ENCODE measurements at places on chromosomes 1 and 21.
A peak's percentile ranks its signal among the peaks of the same experiment; 100 is the strongest.

DNA sequence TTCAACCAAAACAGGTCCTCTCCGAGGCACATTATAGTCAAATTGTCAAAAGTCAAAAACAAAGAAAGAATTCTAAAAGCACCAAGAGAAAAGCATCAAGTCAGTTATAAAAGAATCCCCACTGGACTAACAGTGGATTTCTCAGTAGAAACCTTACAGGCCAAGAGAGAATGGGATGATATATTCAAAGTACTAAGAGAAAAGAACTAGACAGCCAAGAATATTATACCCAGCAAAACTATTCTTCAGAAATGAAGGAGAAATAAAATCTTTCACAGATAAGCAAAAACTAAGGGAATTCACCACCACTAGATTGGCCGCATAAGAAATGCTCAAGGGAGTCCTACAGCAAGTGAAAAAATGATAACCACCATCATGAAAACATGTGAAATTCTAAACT, 16.1 kb downstream of the OLFML3 start:
- DNase-seq, result no peak

DNA sequence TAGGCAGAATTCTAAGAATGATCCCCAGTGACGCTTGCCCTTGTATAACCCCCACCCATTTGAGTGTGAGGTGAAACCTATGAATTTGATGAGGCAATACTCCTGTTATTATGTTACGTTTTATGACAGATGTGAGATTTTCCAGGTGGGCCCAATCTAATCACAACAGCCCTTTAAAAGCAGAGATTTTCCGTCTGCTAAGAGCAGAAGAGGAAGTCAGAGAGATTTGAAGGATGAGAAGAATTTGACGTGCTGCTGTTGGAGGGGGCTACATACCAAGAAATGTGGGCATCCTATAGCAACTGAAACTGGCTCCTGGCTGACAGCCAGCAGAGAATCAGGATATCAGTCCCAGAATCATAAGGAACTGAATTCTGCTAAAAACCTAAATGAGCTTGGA, 2.4 kb upstream of the SLC19A2 start:
- DNase-seq, result no peak

DNA sequence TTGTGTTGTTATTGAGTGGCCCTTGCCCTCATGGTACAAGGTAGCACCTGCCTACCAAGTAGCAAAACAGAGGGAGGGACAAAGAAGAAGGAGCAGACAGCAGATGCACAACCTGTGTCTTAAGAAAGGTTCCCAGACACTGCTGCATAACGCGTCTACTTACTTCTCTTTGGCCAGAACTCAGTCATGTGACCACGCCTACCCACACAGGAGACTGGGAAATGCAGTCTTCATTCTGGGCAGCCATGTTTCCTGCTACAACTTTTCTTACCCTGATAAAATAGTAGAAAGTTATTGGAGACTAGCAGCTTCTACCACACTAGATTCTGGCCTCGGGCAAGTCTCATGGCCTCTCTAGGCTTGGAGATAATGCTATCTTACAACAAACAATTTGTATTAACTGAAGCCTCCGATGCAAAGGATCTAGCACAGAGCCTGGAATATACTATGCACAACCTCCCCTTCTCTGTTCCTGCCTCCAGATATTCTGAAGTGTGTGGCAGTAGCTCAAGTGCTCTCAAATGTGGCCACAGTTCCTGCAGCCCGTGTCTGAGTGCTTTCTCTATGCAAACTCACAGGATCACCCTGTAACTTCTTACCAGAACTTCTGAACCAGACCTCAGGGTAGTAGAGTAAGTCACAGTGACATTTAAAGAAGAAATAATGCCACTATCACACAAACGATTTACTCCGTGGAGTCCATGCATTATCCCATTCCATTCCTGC, 34.1 kb upstream of the BTG2 start:
- peak; percentile 67 for DNase-seq

GRCh38 chr1:227215863-227216510, 102.3 kb downstream of the CDC42BPA start:
- DNase-seq, result no peak

DNA sequence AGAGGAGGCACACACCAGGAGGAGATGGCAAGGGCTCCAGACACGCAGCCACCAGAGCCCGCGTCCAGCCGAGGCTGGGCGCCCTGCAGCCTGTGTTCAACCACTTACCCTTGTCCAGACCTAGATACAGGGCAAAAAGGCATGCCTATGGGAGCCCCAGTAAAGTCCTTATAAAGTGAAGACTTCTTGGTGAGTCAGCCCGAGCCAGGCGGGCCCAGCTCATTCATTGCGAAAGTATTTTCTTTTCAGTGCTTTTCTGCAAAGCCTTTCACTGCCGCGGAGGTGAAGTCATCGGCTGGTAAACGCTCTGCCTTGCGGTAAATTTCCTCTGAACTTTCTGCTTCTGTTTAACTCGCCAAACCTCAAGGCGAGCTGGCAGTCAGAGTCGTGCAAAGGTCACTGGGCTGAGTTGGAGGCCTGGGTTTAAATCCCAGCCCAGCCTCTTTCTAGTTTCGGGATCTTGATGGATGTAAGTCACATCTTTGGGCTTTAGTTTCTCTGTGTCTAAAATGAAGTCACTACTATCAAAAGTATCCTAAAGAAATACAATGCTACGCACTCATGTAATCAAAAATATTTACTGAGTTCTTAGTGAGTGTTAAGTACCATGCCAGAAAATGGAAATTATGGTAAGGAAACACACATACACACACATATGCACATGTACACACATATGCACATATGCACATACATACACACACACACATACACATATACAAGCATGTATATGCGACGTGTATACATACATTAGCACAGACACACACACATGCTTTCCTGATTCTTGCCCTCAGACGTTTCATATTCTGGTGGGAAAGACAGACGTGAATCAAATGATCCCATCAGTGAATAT, 54.7 kb upstream of the IFFO2 start:
- DNase-seq, result peak; percentile 74

DNA sequence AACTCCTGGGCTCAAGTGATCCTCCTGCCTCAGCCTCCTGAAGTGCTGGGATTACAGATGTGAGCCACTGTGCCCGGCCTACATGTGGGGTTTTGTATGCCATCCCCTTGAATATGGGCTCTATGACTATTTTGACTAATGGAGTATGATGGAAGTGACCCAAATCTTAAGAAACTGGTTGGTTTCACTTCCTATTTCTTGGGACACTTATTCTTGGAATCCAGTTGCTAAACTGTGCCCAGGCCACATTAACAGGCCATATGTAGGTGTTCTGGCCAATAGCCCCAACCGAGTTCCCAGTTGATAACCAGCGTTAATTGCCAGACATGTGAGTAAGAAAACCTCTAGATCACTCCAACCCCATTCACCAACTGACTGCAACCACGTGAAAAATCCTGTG, 36.3 kb upstream of the CLIC4 start:
- no peak for DNase-seq

DNA sequence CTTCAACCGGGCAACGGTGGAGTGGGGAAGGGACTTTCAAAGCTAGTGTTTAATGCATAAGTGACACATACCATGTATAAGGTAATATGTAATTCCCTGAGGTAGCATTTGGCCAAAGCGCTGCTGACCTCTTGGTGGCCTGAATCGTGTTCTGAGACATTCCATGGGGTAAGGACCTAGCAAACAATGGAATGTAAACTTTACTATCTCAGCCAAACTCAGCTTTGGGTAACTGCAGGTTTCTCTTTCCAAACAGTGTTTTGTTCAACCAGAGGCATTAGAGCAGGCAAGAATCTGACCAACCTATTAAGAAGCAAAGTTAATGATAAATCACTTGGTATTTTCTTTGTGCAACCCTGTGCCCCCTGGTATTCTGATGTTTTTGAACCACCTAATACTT, 22.0 kb downstream of the TGFB2 start:
- no peak for DNase-seq

DNA sequence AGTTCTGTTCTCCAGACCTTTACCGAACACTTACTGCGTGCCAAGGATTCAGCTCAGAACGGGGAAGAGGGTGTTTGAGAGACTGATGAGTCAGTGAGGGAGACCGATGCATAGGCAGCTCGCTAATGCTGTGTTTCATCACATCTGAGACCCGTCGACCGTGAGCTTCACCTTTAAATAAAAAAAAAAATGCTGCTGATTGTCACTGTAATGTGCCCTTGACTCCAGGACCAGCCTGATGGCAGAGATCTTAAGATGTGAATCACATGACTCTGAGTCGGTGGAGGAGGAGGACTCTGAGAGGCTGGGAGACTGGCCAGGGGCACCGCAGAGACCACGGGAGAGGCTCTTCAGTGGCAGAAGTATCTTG, 28.8 kb downstream of the SPSB1 start:
- no peak for DNase-seq

- DNase-seq, result no peak
These were observed 3.7 kb downstream of the ATF3 start for GRCh38 chr1:212612041-212612961.

DNA sequence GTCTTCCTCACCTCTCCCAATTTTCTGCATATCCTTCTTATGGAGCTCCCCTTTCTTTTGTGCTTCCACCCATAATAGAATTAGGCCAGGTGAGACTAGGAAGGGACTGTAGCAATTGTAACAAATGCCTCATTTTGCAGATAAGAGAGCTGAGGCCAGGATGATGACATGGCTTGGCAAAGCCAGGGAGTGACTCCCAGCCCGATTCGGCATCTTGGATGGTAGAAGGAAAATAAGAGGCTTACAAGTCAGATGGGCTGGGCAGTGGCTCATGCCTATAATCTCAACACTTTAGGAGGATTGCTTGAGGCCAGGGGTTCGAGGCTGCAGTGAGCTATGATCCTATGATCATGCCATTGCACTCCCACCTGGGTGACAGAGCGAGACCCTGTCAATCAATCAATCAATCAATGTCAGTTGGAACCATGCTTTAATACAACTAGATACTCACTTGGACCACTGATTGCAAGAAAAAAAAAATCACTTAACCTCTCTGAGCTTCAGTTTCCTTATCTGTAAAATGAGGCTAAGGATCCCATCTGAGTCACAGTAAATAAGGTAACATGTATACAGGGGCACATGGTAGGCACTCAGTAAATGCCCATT, 51.6 kb downstream of the PLEKHA6 start:
- no peak for DNase-seq

- DNase-seq, result no peak
These were observed 73.0 kb downstream of the GLIS1 start for GRCh38 chr1:53665996-53666395.

GRCh38 chr21:14401217-14401616, 18.3 kb upstream of the HSPA13 start:
- no peak for DNase-seq

DNA sequence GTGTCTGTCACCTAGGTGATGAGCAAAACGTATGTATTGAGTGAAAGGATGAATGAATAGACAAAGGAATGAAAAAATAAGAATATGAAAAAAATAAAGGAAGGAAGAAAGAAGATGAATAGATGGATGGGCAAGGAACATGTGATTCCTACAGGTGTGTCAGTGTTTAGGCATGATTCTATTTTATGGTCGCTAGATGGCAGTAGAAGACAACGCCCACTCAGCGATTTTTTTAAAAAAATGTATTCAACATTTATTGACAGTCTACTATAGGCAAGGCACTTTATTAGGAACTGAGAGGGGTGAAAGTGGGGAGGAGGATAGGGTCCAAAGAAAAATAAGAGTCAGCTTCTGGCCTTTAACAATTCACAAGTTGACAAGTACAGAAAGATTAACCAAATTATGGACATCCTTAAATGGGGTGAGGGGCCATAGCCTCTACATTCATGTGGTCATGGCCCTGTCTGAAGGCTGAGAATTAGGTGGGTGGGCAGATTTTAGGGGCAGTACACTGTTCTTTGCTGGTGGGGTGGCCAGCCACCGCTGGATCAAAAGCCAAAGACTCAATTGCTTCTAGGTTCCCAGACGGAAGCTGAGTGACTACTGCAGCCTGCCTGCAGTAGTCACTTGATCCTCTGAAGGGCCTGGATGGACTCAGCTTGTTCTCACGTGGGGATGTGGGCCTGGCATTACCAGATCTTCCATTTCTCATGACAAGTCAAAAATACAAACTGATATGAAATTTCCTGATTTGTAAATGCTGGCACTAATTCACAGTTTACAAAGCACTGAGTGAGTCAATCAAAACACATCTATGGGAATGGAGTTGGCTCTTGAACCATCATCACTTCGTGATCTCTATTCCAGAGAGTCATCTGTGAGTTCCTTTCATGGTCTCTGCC, 83.9 kb downstream of the FASLG start:
- DNase-seq, result no peak

DNA sequence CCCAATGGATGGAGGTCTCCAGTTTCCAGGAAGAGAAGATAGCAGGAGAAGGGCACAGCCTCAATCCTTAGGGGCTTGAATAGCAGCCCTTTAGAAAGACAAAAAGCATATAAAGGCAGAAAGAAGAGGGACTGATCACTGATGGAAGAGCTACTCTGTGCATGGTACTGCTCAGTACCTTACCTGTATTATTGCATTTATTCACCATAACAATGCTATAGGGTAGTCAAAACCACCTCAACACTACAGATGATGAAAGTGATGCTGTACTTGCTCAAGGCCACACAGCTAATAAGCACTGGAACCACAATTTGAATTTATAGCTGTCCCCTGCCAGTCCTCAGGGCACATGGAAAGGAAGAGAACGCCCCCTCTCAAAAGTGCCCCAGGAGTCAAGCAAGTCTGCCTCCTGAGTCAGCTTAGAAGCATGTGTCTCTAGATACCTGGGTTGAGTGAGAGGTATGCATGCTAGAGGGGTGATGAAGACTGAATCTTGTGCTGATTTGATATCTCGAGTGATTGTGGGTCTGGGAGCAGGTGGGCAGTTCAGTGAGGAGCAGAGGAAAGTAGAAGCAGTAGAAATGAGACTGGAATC, 13.6 kb downstream of the DDAH1 start:
- no peak for DNase-seq
